RPMI7951 (cell line): ENCODE measurements at places on chromosomes 11 and 22. TPM values are rescaled to one million over a fixed set of nuclear protein-coding genes. Genes with fewer than 3 reads are reported as not detected.

- no peak for DNase-seq
Measured at GRCh38 chr22:18075101-18075719, 2.6 kb upstream of the PEX26 start.

- no peak for DNase-seq
Measured at GRCh38 chr11:128242451-128242850, 344.9 kb downstream of the ETS1 start.

DNA sequence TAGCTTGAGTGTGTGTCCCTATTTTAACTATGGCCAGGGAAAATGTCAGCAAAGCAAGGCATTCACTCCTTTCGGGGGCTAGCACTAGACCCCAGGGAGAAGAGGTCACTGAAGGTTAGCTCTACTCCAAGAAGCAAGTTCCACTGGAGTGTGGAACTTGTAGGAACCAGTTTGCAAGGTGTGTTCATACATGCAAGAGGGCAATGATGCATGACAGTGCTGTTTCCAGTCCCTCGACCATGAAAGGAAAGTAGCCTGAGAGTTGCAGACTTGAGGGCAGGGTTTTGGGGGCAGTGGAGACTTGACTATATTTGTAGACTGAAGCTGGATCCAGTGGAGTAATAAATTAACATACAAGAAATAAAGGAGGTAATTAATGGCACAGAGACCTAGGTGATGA is 21.6 kb upstream of the SLC36A4 start:
- DNase-seq = no peak

- no peak for DNase-seq
Measured at GRCh38 chr11:15864026-15864805, 492.1 kb downstream of the SOX6 start.

Gene RAC2
- total RNA-seq = 138 and 151 TPM in 2 replicates
